ENCODE measurements at places on chromosomes 4 and X. TPM values are rescaled to one million over a fixed set of nuclear protein-coding genes. Genes with fewer than 3 reads are reported as not detected.

GRCh38 chrX:115531818-115532403 is 29.1 kb upstream of the PLS3 start:
- no peaks in the 10 kb centered on the region for H3K4me1 ChIP-seq
- H3K4me3 ChIP-seq: no peak overlapping the region
- H3K27ac ChIP-seq: no peak overlapping the region
- no peaks in the 10 kb centered on the region for H3K27me3 ChIP-seq
- DNase-seq: no peak

DNA sequence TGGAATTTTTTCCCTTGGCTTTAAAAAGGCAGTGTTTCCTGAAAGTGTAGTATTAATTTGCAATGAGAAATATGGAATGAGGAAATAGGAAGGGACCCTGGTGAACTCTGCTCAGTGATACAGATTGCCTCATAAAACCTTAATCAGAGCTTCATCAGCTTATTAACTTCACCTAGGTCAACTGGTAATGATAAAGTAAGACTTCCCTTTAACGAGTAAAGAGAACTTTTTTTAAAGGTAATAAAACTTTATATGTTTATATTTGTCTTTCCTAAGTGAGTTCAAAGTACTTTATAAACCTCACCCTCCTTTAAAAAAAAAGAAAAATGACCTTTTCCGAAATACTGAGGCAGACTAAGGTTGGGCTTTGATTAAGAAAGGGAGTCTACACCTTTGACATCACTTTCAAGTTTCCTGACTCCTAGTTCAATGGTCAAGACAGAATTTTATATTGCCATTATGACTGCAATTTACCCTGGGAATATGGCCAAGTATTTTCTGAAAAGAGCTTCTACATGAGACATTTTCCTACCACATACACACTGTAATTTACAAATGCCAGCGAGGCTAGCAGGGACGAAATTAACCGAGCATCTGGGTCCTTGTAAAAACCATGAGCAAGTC is 706.3 kb upstream of the TENM3 start:
- H3K4me3 ChIP-seq: no peak overlapping the region
- H3K27ac ChIP-seq: no peak overlapping the region
- no peaks in the 10 kb centered on the region for H3K27me3 ChIP-seq
- DNase-seq: no peak
- no peaks in the 10 kb centered on the region for H3K36me3 ChIP-seq
- H3K4me1 ChIP-seq: no peaks in the 10 kb centered on the region

Gene FAM184B
- not detected for total RNA-seq

Gene NPY1R
- total RNA-seq: 40.2 TPM

Data from aorta (tissue), 5 donors.